ENCODE measurements at places on chromosomes 16 and 17. TPM values are rescaled to one million over a fixed set of nuclear protein-coding genes. Genes with fewer than 3 reads are reported as not detected.

Gene C1QBP
- 189 TPM for polyA plus RNA-seq

Gene ASGR2
- 1.2 TPM for polyA plus RNA-seq

DNA sequence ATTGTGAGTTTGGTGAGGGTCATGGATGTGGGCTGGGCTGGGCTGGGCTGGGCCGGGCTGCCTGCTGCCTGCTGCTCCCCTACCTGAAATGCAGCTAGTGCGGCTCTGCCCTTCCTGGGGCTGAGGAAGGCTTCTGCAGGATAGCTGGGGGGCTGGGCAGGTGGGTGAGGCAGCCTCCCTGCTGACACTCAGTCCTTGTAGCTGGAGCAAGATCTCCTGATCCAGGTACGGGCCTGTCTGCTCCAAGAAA, 4.7 kb downstream of the RPL13 start:
- no peak for DNase-seq

- no peak for DNase-seq
These were observed 50.8 kb downstream of the NKD1 start for GRCh38 chr16:50598936-50599361.

Gene TUBG1
- 63.6 TPM for polyA plus RNA-seq

DNA sequence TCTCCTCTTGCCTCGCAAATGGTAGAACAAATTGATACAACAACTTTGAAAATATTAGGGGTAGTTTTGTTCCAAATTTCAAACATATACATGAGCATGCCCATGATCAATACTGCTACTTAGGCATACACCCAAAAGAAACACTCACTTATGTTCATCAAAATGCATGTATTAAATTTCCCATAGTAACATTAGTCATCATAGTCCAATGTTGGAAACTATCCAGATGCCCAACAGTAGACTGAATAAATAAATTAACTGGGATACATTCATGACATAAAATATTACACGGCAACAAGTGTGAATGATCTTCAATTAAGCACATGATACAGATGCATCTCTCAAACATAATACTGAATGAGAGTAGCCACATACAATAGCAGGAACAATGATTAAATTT, 391.6 kb downstream of the CDH11 start:
- no peak for DNase-seq

All from right renal cortex interstitium (tissue), 3 donors.